ENCODE measurements at places on chromosomes 2 and 18. TPM values are rescaled to one million over a fixed set of nuclear protein-coding genes. Genes with fewer than 3 reads are reported as not detected.

- no peak overlapping the region for H3K27ac ChIP-seq
- no peak for DNase-seq
- H3K4me1 ChIP-seq: no peaks in the 10 kb centered on the region
- no peaks in the 10 kb centered on the region for H3K27me3 ChIP-seq
- no peak overlapping the region for H3K4me3 ChIP-seq
These were observed 155.1 kb upstream of the CDH2 start for GRCh38 chr18:28332071-28332470.

- peak overlapping the region; percentile 68 for H3K27ac ChIP-seq
- no peak for DNase-seq
- H3K27me3 ChIP-seq: no peaks in the 10 kb centered on the region
- H3K4me1 ChIP-seq: peaks cover 3% of the 10 kb centered on the region
- H3K4me3 ChIP-seq: no peak overlapping the region
- no peaks in the 10 kb centered on the region for H3K36me3 ChIP-seq
These were observed 28.8 kb upstream of the WDR75 start for GRCh38 chr2:189412330-189412953.

DNA sequence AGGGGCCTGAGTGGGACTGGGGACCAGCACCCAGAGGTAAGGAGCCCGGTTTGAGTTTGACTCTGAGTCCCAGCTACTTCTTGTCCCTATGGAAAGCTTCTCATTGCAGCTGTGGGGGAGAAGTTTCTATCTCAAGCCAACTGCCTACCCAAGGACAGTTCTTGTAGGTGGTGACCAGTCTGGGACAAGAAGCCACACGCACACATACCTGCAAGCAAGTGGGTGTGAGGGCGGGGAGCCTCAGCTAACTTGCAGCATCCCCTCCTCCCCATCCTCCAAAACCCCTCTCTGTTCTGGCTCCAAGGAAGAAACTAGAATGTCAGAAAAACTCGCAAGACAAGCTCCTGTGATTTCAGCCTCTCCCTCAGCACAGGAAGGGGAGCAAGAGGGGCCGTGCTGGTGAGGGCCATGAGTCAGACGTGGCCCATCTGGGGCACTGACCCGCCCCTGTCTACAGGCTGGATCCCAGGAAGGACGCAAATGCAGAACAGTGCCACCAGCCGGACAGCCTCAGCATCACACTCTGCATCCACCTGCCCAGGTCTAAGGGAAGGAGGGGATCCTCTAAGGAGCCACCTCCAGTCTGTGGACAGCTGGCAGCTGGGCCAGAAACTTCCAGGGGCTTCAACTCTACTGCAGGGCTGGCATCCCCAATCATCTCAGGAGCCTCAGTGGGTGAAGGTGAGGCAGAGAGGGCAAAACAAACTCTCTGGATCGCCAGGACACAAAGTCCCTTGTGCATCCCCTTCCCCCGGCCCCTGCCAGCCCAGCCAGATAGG lies 103.4 kb downstream of the TNS1 start:
- peaks cover 21% of the 10 kb centered on the region for H3K36me3 ChIP-seq
- no peak for DNase-seq
- no peaks in the 10 kb centered on the region for H3K27me3 ChIP-seq
- peaks cover 100% of the 10 kb centered on the region for H3K4me1 ChIP-seq

- H3K36me3 ChIP-seq: no peaks in the 10 kb centered on the region
- H3K27ac ChIP-seq: no peak overlapping the region
- DNase-seq: no peak
- H3K4me3 ChIP-seq: no peak overlapping the region
- peaks cover 18% of the 10 kb centered on the region for H3K4me1 ChIP-seq
These were observed 25.1 kb downstream of the STEAP3 start for GRCh38 chr2:119248751-119249150.

- H3K36me3 ChIP-seq: no peaks in the 10 kb centered on the region
- no peaks in the 10 kb centered on the region for H3K27me3 ChIP-seq
These were observed 19.0 kb upstream of the XDH start for GRCh38 chr2:31433541-31433940.

DNA sequence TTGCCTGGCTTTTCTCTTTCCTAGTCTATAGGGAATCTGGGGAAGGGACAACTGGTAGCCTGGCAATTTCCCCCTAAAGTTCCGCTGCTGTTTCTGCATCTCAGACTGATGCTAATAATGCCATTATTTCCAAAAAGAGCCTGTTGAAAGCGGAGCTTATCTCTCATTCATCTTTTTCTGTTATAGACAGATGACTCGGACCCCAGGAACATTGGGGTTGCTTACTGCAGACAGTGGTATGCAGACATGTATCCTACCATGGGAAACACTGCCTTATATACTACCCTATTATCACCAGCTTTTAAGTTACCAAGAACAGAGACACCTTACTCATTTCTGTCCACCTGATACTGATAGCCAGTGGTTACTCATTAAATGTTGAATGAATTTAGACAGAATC lies 15.3 kb downstream of the ETAA1 start:
- H3K4me3 ChIP-seq: no peak overlapping the region
- no peak overlapping the region for H3K27ac ChIP-seq
- H3K4me1 ChIP-seq: no peaks in the 10 kb centered on the region
- H3K27me3 ChIP-seq: no peaks in the 10 kb centered on the region
- H3K36me3 ChIP-seq: peaks cover 39% of the 10 kb centered on the region

DNA sequence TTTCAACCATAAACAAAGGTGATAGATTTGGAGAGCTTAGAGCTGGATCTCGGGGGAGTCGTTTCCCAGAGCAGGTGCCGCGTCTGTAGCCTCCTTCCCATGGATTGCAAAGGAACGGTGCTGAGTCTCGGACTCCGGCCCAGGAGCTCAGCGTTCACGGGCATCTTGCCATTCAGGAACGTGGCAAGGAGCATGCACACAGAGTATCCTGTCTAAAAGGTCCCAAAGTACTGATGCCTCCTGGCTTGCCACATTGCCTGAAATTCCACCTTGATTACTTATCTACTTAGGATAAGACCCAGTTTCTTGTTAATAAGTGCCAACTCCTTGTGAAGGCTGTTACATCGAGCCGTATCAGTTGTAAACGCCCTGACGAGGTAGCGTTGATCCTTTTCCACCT lies 197.8 kb upstream of the MYT1L start:
- H3K27me3 ChIP-seq: no peaks in the 10 kb centered on the region
- H3K4me3 ChIP-seq: no peak overlapping the region
- H3K4me1 ChIP-seq: no peaks in the 10 kb centered on the region
- DNase-seq: no peak

GRCh38 chr2:84302513-84303412 lies 156.3 kb downstream of the SUCLG1 start:
- H3K27me3 ChIP-seq: no peaks in the 10 kb centered on the region
- H3K4me3 ChIP-seq: no peak overlapping the region
- no peaks in the 10 kb centered on the region for H3K36me3 ChIP-seq
- H3K27ac ChIP-seq: no peak overlapping the region
- H3K4me1 ChIP-seq: no peaks in the 10 kb centered on the region

- no peaks in the 10 kb centered on the region for H3K27me3 ChIP-seq
- no peak overlapping the region for H3K4me3 ChIP-seq
- no peak for DNase-seq
- H3K4me1 ChIP-seq: no peaks in the 10 kb centered on the region
- H3K27ac ChIP-seq: no peak overlapping the region
These were observed 74.1 kb downstream of the VAPA start for GRCh38 chr18:9987931-9988330.

GRCh38 chr2:70696142-70696541 lies 71.9 kb downstream of the ADD2 start:
- no peak for DNase-seq
- H3K27ac ChIP-seq: no peak overlapping the region
- no peaks in the 10 kb centered on the region for H3K4me1 ChIP-seq
- no peaks in the 10 kb centered on the region for H3K36me3 ChIP-seq
- no peak overlapping the region for H3K4me3 ChIP-seq

DNA sequence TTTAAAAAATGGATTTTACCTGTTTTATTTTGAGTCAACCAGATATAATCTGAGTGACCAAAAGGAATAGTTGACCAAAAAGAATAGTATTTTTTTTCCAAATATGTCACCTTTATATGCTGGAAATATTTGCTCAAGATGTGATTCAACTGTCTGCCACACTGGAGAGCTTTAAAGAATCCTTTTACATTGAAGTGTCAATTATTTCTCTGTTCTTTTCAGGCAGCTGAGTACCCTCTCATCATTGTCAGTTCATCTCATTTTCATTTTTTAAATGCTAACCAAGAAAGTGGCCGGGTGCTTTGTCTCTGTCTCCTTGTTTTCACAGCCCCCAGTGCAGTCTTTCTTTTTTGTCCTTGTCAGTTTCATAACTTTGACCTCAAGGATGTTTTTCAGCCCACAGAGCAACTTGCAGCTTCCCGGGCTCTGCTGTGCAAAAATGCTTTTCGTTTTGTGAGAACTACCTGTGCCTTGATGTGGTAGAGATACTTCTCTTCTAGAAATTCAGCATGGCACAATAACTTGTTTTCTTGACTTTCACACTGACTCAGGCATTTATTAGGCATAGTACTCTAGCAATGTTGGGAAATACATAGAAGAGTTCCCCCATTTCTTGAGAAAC lies 23.4 kb upstream of the CERS6 start:
- no peak for DNase-seq
- H3K36me3 ChIP-seq: no peaks in the 10 kb centered on the region
- H3K4me1 ChIP-seq: no peaks in the 10 kb centered on the region
- H3K4me3 ChIP-seq: no peak overlapping the region
- no peaks in the 10 kb centered on the region for H3K27me3 ChIP-seq
- H3K27ac ChIP-seq: no peak overlapping the region

GRCh38 chr2:20666005-20666303 lies 990 bp upstream of the GDF7 start:
- DNase-seq: no peak
- peak overlapping the region; percentile 48 for H3K4me3 ChIP-seq
- H3K36me3 ChIP-seq: no peaks in the 10 kb centered on the region
- H3K27me3 ChIP-seq: peaks cover 25% of the 10 kb centered on the region

Gene IL1R2
- total RNA-seq: 94.3 TPM
